ENCODE measurements at places on chromosomes 7 and 10.

DNA sequence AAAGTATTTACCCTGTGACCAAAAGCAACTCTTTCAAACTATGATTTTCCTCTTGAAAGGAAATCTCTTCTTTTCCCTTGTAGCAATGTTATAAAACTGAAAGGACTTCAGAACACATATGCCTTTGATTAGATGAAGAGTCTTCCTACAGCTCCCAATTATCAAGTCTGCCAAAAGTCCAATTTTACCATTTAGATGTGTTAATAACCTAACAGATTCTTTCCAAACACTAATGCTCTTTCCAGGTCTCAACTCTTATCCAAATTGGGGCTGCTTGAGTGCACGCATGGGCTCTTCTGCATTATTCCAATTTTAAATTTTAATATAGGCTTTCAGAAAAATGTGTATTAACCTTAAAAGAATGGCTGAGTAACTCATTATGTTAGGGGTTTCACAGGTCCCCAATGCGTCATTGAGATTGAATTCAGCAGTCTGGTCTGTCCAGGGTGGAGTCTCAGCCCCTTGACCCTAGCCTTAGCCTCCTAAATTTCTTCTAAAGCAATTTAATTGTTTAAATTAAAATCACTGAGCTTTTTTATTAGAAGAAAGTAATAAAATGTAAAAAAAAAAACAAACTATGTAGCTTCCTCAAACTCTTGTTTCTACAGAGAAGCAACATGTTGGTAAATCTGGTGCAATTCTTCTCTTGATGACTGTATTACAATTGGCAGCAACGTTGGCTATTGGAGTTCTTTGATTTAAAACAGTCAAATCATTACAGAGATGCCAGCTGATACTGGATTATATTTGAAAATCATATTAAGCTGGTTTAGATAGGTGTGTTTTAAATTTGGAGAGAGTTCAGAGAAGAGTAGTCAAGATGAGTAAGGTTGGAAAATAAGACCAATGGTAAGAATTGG, 170.4 kb downstream of the DKK1 start:
- DNase-seq: no peak

DNA sequence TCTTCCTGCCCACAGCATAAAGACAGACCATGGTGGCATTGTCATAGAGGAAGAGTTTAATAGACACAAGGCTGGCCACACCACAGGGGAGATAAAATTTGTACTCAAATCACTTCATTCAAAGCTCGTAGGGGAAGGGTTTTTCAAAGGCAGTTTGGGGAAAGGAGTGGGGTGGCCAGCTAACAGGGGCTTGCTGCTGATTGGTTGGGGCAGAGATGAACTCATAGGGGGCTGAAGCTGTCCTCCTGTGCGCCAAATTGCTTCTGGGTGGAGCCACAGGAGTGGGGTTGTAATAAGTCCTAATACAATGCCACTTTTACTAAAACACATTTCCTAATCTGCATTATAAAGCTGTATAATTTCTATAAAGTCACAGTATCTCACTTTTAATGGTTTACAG, 22.5 kb downstream of the PDZD8 start:
- no peak for DNase-seq

GRCh38 chr7:140640060-140640637, 464 bp downstream of the DENND2A start:
- peak; percentile 77 for DNase-seq

- no peak for DNase-seq
Observed at GRCh38 chr7:44108768-44109750, 4.9 kb downstream of the AEBP1 start.

DNA sequence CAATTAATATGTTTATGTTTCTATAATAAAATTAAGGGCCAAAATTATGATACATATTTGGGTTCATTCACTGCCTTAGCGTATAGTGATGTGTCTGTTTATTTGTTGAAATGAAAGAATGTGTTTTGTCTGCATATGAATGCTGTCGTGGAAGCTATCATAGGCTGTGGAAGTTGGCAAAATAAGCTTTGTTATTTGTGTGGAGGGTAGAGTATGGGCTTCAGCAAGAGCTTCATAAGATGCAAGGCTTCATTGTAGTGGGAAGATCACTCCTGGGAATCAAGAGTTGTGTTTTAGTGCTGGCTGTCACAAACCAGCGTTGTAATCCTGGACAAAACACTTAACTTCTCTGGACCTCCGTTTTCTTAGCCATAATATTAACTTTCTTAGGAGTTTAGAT, 2.5 kb downstream of the SLK start:
- DNase-seq: no peak

DNA sequence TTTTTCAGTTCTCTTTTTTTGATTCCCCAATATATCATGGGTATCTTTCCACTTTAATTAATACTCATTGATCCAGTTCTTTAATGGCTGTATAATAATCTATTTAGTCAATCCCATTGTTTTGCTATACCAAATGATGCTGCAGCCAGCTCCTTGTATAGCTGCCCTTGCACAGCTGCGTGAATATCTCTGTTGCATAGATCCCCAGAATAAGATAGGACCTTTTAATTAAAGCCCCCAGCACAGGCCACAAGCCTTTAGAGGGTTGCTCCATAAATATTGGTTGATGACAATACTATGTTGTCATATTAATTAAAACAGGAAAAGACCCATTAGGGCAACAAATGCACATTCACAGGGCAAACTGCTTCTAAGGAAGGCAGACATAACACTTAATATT, 57.9 kb downstream of the BUB3 start:
- no peak for DNase-seq

DNA sequence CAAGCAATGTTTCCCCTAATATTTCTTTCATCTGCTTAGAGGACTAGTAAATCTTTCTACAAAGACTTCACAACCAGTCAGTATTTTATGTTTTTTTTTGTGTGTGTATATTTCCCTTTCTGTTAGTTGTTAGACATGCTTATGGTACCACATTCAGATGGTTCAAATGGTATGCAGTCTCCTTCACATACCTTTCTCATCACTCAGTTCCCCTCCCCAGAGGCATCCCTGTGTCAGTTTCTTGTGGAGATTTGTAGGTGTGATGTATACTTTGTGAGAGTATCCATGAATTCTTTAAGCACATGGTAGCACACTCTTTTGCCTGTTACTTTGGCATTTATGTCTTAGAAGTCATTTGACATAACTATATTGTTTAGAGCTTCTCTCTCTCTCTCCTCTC, 4.4 kb downstream of the ZNF485 start:
- DNase-seq: no peak

GRCh38 chr7:7738622-7739021, 20.2 kb upstream of the RPA3 start:
- DNase-seq: no peak

DNA sequence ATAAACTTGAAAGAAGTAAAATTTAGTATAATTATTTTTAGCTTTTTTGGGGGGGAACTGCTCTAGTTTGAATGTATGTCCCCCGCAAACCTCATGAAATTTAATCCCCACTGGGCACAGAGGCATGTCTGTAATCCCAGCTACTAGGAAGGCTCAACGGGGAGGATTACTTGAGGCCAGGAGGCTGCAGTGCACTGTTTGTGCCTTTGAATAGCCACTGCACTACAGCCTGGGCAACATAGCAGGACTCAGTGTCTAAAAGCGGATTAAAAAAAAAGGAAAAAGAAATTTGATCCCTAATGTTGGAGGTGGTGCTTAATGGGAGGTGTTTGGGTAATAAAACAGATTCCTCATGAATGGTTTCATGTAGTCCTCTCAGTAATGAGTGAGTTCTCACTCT, 43.1 kb upstream of the PHF14 start:
- no peak for DNase-seq

GRCh38 chr7:22223807-22224206, 133.1 kb downstream of the RAPGEF5 start:
- DNase-seq: no peak

DNA sequence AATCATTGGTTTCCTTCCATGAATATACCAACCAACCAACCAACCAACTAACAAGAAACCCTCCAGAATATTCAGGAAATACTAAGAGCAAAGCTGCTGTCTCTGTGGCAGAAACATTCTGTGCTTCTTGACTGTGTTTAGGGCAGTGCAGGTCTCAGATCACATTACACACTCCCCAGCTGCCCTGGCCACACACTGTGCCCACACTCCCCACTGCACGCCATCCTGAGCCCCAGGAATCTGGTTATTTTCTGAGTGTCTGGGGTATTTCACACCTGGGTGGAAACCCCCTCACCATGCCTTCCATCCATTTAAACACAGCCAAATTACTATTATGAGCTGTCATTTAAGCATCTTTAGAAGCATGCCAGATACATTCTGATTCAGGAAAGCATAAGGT, 183.7 kb upstream of the ANK3 start:
- no peak for DNase-seq

GRCh38 chr10:119602241-119603095, 5.7 kb upstream of the TIAL1 start:
- peak; percentile 48 for DNase-seq

GRCh38 chr10:75542084-75542483, 110.7 kb downstream of the LRMDA start:
- no peak for DNase-seq

GRCh38 chr10:30254926-30255325, 94.2 kb downstream of the MTPAP start:
- no peak for DNase-seq

- DNase-seq: no peak
Observed at GRCh38 chr10:70963271-70963670, 74.9 kb upstream of the PCBD1 start.

- no peak for DNase-seq
Observed at GRCh38 chr7:108156897-108157605, 26.9 kb upstream of the LAMB4 start.

- no peak for DNase-seq
Observed at GRCh38 chr7:70259502-70259901, 661.2 kb downstream of the AUTS2 start.

- no peak for DNase-seq
Observed at GRCh38 chr7:94190599-94191061, 186.5 kb upstream of the BET1 start.

GRCh38 chr10:77556990-77557601, 80.5 kb downstream of the KCNMA1 start:
- no peak for DNase-seq

GRCh38 chr10:26621889-26622711, 75.4 kb upstream of the PDSS1 start:
- no peak for DNase-seq

DNA sequence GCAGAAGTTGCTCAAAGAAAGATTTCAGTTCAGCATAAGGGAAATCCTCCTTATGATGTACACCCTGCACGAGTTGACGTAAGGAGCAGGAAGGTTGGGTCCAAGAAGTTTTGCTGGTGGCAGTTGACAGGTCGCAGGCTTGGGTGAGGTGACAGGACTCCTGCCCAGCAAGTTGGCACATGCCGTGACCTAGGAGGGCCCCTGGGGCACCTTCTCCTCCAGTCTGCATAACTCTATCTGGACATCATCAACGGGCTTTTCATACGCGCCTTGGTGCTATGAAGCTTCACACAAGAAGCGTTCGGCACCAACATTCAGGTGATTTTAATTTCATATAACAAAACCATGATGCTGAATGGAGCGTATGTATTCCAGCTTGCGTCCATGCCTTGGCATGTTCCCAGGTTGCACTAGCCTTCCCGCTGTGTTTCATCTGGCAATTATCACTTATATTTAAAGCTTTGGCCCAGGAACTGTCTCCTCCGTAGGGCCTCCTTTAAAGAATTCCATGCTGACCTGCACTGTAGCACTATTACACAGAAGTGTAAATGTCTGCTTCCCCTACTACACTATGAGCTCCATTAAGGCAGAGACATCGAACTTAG, 651.6 kb upstream of the FOXK1 start:
- no peak for DNase-seq

- DNase-seq: peak; percentile 46
Observed at GRCh38 chr7:107725138-107725740, 18.7 kb upstream of the CBLL1 start.

GRCh38 chr10:43350686-43351085, 20.8 kb upstream of the FXYD4 start:
- DNase-seq: no peak

DNA sequence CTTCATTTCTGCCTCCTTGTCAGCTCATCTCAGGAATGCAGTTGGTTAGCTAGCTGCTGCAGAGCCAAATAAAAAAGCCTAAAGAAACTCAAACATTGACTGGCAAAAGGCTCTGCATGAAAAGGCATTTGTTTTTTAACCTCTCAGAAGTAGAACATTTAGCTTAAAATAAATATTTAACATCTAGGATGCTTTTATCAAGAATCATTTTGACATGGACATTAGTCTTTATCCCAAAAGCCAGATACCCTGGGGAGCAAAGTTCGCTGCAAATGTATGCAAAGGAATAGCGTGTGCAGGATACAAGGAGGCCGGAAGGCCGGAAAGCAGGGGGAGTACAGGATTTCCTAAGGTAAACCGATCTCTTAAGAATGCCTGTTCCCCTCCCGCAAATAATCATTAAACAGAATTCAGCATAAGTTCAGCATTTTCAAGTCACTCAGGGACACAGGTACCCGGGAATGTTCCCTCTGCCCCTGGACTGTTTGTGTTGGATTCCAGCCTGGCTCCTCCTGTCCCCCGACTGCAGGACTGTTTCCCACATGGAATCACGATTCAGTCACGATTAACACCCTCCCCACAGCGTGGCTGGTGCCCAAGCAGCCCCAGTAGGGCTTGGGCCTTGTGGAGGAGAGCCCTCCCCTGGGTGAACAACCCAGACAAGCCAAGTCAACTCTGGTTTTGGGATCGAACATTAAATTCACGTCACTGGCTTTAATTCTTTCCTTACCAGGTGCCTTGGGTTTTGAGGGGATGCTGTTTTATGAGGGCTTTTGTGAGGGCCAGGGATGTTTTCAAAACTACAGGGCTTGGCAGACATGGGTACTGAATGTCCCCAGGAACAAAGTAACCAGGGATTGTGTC, 97.8 kb downstream of the HIPK2 start:
- DNase-seq: no peak

GRCh38 chr10:2460812-2461211, 606.5 kb upstream of the PFKP start:
- DNase-seq: no peak

- DNase-seq: no peak
Observed at GRCh38 chr10:120732067-120732466, 119.1 kb upstream of the WDR11 start.

- DNase-seq: peak; percentile 9
Observed at GRCh38 chr7:139568813-139569490, 45.5 kb downstream of the CLEC2L start.

GRCh38 chr10:71842422-71842821, 8.6 kb downstream of the PSAP start:
- no peak for DNase-seq

- no peak for DNase-seq
Observed at GRCh38 chr7:97118306-97118917, 914 bp downstream of the SDHAF3 start.
